Thoracic aorta (tissue), 2 donors: ENCODE measurements at places on chromosomes 5 and 9. TPM values are rescaled to one million over a fixed set of nuclear protein-coding genes. Genes with fewer than 3 reads are reported as not detected.

DNA sequence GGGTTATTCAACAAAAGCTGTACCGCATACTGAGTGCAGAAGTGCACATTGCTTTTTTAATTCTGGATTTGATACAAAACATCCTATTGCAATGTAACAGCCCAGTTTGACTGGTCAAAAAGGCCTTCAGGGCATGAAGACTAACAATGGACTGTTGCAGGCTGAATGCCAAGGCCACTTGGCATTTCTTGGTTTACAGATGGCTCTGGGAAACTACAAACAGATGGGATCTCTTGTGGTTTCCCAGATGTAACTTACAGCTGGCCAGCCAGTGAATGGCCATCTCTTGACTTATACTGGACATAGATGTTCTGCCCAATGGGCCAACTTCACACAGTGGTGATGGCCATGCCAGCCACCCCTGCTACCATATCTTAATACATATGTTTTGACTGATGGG lies 36.8 kb downstream of the UGT3A2 start:
- no peaks in the 10 kb centered on the region for H3K4me1 ChIP-seq
- no peak for DNase-seq
- H3K27me3 ChIP-seq, result no peaks in the 10 kb centered on the region
- no peaks in the 10 kb centered on the region for H3K36me3 ChIP-seq
- H3K4me3 ChIP-seq, result no peak overlapping the region
- no peak overlapping the region for H3K27ac ChIP-seq

GRCh38 chr9:75893106-75893505 lies 2.6 kb downstream of the PCSK5 start:
- H3K36me3 ChIP-seq, result no peaks in the 10 kb centered on the region
- peak overlapping the region; percentile 92 for H3K4me3 ChIP-seq
- no peaks in the 10 kb centered on the region for H3K27me3 ChIP-seq
- H3K27ac ChIP-seq, result peak overlapping the region; percentile 93
- peaks cover 4% of the 10 kb centered on the region for H3K4me1 ChIP-seq
- DNase-seq, result no peak

- H3K27me3 ChIP-seq, result no peaks in the 10 kb centered on the region
- DNase-seq, result no peak
- no peak overlapping the region for H3K4me3 ChIP-seq
- no peak overlapping the region for H3K27ac ChIP-seq
- H3K36me3 ChIP-seq, result no peaks in the 10 kb centered on the region
Measured at GRCh38 chr5:60830581-60831127, 13.4 kb downstream of the ELOVL7 start.

GRCh38 chr5:132238901-132239500 lies 11.3 kb upstream of the P4HA2 start:
- no peaks in the 10 kb centered on the region for H3K36me3 ChIP-seq

- no peaks in the 10 kb centered on the region for H3K27me3 ChIP-seq
- H3K36me3 ChIP-seq, result no peaks in the 10 kb centered on the region
- H3K4me1 ChIP-seq, result no peaks in the 10 kb centered on the region
- no peak overlapping the region for H3K4me3 ChIP-seq
- H3K27ac ChIP-seq, result no peak overlapping the region
- DNase-seq, result no peak
Measured at GRCh38 chr5:28780083-28780692, 1741.8 kb upstream of the CDH9 start.

DNA sequence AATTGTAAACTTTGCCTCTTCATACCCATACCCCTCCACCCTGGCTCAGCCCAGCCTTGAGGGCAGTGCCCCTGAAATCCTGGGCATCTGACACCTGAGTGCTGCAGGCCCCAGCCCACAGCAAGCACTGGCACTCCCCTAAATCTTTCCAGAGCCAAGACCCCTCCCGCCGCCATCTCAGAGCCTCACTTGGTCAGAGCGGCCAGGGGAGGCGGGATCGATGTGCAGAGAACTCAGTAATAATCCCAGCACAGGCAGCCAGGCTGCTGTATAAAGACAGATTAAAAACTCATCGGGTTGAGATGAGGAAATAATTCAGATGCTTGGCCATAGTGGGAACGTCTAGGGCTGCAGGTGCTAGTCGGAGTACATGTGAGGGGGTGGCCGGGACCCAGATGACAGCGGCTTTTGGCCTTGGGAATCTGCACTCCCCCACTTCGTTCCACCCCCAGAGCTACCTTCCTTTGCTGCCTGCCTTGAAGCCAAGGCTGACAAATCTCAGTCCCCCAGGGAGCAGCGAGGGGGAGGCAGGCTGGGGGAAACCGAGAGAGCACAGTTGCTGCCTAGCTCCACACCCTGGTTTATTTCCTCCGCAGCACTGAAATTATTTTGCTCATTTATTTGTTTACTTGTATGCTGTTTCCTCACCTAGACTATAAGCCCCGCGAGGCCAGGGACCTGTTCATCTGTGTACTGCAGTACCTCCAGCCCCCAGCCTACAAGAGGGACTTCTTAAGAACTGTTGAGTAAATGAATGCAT lies 19.5 kb upstream of the ARAP3 start:
- H3K36me3 ChIP-seq, result no peaks in the 10 kb centered on the region
- no peak overlapping the region for H3K27ac ChIP-seq
- peaks cover 16% of the 10 kb centered on the region for H3K4me1 ChIP-seq
- peaks cover 13% of the 10 kb centered on the region for H3K27me3 ChIP-seq
- DNase-seq, result no peak

GRCh38 chr9:89021154-89021803 lies 30.0 kb downstream of the S1PR3 start:
- DNase-seq, result no peak
- no peaks in the 10 kb centered on the region for H3K4me1 ChIP-seq
- H3K27ac ChIP-seq, result no peak overlapping the region
- no peaks in the 10 kb centered on the region for H3K27me3 ChIP-seq
- no peaks in the 10 kb centered on the region for H3K36me3 ChIP-seq

The SCGB3A2 gene
- not detected for total RNA-seq

The SPINK6 gene
- not detected for total RNA-seq
